ENCODE measurements at places on chromosomes 5 and 9.

DNA sequence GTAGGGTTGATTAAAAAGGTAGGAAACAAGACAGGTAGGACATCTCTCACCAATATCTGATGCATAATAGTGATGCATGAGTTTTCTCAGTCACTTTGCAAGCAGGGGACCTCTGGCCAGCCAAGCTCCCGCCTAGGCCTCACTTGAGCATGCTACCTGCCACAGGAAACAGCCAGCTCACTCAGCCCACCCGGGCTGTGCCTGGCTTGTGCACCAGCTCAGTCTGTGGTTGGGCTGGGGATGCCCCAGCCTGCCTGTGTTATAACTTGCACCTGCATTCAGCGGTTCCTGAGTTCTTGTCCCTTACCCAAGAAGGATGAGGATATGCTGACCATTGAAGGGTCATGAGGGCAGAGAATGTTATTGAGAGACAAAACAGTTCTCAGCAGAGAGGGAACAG is 172.8 kb upstream of the PLCXD3 start:
- DNase-seq, result no peak

- no peak for DNase-seq
These were observed 8.9 kb downstream of the PRRT1B start for GRCh38 chr9:131554087-131554842.

DNA sequence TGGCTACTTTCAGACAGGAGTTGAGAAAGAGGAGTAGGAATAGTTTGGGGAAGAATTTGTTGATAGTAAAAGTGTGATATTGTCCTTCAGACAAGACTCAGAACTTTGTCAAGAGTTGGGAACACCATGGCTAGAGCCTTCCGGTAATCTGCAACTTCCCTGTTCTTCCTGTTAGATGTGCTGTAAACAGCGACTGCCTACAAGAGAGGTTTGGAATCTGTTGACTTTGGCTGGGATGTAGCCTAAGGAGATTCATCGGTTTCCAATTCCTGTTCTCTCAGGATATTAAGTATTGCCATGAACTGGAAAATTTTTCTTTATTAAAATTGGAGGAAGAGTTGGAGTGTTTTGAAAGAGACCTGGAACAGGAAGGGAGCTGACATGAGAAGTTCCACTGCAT is 43.9 kb downstream of the ARHGAP26 start:
- no peak for DNase-seq

- DNase-seq, result no peak
These were observed 1058.5 kb upstream of the DMAC1 start for GRCh38 chr9:8857926-8858595.

DNA sequence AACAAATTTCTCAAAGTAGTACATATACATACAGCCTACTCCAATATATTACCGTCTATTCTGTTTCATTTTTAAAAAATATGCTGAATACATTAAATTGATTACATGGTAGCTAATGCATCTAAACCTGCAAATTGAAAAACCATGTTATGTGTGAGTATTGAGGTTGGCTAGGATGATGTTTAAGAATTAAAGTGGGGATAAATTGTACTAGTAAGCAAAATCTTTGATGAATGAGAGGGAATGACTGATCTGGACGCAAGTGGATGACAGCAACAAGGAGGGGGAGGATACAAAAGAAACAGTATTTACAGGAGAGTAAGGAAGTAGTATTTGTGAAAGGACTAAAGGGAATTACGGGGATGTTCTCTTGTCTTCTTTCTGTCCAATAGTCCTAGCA is 37.4 kb downstream of the RAD50 start:
- DNase-seq, result no peak

- no peak for DNase-seq
These were observed 170.3 kb downstream of the PDZD2 start for GRCh38 chr5:31809050-31809870.

GRCh38 chr9:18981476-18982261 is 51.3 kb downstream of the SAXO1 start:
- no peak for DNase-seq

DNA sequence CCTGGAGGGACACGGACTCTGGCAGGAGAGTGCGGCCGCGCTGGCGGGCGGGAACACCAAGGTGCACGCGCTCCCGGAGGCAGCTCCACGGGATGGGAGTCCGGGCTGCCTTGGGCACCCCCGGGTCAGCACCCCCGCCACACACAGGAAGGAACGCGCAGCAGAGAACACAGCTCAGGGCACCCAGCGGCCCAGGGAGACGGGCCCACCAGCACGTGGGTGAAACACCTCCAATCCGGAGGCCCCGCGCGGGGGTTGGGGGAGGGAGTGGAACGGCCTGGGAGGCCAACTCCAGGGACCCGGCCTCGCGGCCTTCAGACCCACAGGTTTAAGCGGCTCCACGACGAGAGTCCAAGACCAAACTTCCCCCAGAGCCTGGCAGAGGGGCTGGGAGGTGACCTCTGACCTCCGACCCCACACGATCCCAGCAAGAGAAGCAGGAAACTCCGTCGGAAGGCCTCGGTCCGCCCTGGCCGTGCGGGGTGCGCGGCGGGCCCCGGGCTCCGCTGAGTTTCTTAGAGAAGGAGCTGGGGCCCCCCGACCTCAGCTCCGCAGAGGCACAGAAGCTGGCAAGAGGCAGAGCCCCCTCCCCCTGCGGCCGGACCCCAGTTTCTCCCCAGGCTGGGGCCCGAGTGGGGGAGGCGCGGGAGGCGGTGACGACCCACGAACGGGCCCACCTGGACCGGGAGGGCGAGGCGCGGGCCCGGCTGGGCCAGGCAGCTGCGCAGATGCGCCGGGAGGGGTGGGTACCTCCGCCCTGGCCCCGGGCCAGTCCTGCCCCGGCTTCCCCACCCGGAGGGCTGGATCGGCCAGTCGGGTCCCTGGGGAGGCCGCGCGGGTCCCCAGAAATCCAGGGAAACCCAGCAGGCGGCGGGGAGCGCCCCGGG is 851 bp downstream of the NACC2 start:
- DNase-seq, result peak; percentile 60

GRCh38 chr9:76576344-76576743 is 117.4 kb downstream of the GCNT1 start:
- peak; percentile 37 for DNase-seq

- DNase-seq, result no peak
These were observed 315.8 kb upstream of the POU5F2 start for GRCh38 chr5:94057217-94057616.

- DNase-seq, result no peak
These were observed 8.9 kb downstream of the LCN1 start for GRCh38 chr9:135530146-135530545.

DNA sequence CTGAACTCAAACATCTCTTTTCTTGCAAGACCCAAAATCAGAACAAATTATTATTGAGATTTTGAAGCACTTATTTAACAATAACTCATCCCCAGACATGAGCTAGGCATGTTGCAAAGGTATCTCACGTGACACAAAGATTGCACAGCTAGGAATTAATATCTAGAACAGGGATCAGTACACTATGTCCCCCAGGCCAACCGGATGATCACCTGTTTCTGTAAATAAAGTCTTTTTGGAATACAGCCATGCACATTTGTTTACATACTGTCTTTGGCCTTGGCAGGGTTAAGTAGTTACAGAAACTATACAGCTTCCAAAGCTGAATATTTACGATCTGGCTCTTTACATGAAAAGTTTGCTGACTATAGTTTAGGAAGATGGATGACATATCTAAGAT is 287.7 kb downstream of the ACTL7B start:
- no peak for DNase-seq

All from activated T-cell treated with anti-CD3 and anti-CD28 coated beads for 4 hours (primary cell).